ENCODE measurements at places on chromosomes 5 and 9. TPM values are rescaled to one million over a fixed set of nuclear protein-coding genes. Genes with fewer than 3 reads are reported as not detected.
A peak's percentile ranks its signal among the peaks of the same experiment; 100 is the strongest.

- peak; percentile 61 for DNase-seq
Measured at GRCh38 chr9:38079461-38080031, 10.5 kb upstream of the SHB start.

Gene ANKRD31
- 0.69 TPM for total RNA-seq

GRCh38 chr5:134492568-134492967, 32.9 kb upstream of the JADE2 start:
- no peak for DNase-seq

Gene MYOT
- total RNA-seq, result 1.0 TPM

GRCh38 chr5:38515646-38516045, 40.8 kb downstream of the LIFR start:
- DNase-seq, result peak; percentile 22

DNA sequence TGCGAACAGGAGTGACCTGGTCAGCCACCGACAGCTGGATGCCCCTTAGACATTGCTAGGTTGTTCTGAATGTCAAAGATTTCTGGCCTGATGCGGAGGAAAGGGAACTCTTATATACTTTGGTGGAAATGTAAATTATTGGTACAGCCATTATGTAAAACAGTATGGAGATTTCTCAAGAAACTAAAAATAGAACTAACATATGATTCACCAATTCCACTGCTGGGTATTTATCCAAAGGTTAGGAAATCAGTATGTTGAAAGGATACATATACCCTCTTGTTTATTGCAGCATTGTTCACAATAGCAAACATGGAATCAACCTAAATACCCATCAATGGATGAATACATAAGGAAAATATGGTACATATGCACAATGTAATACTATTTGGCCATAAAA, 31.8 kb downstream of the DMRT3 start:
- DNase-seq, result no peak

DNA sequence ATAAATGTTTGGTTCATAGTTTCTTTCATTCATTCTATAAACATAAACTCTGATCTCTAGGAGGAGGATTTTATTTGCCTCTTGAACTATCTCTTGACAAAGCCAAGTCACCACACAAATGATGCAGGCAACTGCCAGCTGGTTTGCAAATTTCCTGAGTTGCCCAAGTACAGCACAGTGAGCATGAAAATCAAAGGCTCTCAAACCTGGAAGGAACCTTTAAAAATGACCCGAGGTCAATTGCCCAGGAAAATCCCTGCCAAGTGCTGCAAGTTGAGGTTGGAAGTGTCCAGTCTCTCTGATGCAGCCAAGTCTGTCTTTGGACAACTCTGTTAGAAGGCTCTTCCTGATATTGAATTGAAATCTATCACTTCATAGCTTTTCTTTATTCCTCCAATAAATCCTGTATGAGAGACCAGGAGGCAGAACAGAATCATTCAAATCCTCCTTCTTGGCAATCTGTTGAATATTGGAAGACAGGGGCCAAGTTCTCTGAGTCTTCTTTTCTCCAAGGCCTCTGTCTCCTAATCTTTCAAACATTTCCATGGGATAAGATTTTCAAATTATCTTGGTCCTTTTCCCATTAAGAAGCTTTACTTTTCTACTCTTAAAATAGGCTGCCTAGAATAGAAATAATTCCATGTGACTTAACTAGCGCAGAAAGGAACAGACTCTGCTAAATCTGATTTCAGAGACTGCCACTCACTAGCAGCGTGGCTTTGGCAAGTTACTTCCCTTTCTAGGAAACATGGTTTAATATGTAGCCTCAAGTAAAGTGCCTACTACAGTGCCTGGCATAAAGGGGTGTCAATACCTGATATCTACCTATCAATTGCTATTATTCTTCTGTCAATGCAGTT, 159.2 kb downstream of the SNX18 start:
- DNase-seq, result no peak

DNA sequence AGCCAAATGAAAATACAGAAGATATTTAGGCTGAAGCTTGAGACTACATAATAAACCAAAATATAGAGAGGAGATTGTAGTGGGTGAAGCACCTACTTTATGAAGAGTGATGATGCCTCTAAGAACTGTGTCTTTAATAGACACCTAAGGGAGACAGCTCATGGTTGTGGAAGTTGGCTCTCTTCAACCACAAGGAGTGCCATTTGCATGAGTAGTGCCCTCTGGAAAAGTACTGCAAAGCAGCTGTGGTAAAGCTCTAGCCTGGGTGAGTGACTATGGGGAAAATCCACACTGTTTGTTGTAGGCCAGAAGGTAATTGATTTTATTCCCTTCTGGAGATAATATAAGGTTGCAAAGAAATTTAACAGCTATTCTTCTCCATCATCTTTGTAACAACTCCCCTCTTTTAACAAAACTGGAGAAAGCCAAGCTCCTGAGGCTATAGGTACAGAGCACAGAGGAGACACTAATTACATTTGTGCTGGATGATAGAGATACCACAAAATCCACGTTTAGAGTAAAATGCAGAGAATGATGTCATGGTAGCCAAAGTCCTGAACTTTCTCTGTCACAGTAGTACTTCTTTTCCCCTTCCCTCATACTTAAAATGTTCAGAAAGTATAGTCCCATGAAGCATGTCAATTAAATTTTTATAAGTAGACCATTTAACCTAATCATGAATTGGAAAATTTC, 122.8 kb downstream of the STARD4 start:
- no peak for DNase-seq

- no peak for DNase-seq
Measured at GRCh38 chr5:15746833-15747232, 246.9 kb downstream of the FBXL7 start.

DNA sequence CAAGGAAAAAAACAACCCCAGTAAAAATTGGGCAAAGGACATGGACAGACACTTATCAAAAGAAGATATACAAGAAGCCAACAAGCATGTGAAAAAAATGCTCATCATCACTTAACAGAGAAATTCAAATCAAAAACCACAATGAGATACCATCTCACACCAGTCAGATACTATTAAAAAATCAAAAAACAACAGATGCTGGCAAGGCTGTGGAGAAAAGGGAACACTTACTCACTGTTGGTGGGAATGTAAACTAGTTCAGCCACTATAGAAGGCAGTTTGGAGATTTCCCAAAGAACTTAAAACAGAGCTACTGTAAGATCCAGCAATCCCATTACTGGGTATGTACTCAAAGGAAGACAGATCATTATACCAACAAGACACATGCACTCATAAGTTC, 157.4 kb downstream of the EDIL3 start:
- DNase-seq, result no peak

- DNase-seq, result no peak
Measured at GRCh38 chr5:87885758-87886157, 382.9 kb downstream of the TMEM161B start.

DNA sequence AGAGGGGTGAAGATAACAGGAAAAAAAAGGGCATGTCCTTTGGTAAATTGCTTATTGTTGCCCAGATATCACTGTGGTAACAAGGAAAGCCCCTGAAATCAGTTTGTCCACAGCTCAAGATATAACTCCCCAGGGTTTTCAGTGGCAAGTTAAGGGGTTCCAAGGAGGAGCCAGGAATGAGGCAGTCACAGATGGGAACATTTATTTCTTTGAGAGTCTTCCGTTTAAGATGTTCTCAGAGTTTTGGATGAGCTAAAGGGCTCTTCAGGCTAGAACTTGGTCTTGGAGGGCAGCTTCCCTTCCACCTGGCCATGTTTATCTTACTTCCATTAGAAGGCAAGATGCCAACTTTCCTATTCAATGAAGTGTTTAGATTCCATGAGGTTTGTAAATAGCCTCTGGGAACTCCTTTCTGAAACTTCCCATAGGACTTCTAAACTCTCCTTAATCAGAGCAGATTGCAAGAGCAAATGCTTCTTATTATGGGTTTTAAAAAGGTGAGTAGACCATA, 277.6 kb upstream of the TNC start:
- no peak for DNase-seq

Gene PRRX2
- not detected for total RNA-seq

DNA sequence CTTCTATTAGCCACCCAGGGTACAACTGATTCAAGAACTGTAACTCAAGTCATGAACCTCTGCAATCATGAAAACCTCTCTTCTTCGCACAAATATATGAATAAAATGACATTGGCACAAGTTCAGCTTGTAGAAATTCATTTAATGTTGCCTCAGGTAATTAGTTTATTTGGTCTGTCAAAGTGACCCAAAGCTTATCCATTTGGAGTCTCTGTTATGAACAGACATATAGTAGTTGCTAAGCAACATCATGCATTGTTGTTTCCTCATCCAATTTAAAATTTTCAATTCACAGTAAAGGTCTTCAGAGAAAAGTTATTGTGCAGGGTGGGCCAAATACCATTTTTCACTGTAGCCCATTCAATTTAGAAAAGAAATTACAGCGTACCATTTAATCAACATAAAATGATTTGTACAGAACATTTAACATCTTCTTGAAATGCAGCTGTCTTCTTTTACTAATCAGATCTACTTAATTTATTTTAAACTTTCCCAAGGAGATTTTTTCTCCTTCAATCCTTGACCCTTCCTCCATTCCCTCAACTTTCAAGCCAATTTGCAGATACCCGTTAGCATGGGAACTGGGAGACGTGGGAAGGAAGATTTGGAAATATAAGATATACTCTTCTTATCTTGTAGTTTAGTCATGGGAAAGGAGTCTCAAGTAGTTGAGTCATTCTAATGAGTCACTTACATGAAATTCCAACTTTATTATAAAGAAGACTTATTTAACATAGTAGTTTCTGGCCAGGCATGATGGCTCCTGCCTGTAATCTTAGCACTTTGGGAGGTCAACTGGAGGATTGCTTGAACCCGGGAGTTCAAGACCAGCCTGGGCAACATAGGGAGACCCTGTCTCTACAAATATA, 231.3 kb downstream of the ATPSCKMT start:
- DNase-seq, result no peak

DNA sequence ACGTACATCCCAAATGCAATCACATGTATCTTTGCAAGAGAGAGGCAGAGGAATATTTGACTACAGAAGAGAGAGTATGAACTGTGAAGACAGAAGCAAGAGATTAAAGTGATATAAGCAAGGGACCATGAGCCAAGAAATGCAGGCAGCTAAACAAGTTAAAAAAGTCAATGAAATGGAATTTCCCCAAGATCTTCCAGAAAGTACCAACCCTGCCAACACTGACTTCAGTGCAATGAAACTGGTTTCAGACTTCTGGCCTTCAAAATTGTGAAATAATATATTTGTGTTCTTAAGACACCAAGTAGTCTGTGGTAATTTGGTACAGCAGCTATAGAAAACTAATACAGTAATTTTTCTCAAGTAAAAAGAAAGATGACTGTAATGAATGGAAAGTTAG, 20.9 kb downstream of the FOXI1 start:
- no peak for DNase-seq

DNA sequence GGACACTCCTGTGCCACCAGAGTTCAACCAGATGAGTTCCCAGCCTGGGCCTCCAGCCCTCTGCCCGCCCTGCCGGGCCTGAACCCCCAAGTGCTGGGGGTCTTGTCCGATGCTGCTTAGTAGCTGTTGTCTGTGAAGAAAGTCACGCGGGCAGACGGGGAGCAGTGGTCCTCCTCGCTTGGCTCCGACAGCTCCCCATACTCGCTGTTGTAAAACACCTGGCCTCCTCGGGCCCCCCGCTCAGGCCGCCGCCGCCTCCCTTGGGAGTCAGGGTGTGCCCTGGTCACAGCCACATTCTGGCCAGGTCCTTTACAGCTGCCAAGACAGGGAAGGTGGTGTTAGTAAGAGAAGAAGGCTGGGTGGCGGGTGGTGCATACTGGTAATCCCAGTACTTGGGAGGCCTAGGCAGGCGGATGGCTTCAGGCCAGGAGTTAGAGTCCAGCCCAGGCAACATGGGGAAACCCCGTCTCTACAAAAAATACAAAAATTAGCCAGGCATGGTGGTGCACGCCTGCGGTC, 11.8 kb upstream of the SCGB3A1 start:
- no peak for DNase-seq

DNA sequence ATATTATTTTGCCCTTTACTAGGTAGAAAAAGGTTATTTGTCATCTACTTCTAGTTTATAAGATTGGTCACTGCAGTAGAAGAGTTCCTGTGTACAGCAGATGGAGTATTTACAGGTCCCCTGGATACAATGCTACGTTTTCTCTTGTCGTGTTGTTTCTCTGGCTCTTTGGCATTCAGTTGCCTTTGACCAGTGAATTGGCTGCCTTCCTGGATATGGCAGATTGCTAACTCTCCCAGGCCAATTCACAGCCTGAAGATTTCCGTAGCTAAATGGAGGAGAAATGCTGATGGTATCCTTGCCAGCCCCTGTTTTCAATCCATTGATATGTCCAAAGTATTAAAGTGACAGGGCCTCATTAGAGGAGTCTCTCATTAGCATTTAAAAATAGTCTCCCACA, 32.5 kb upstream of the GNAQ start:
- DNase-seq, result no peak

- DNase-seq, result no peak
Measured at GRCh38 chr5:880816-881550, 11.6 kb downstream of the BRD9 start.

Gene PCDHGB2
- 17.9 TPM for total RNA-seq

DNA sequence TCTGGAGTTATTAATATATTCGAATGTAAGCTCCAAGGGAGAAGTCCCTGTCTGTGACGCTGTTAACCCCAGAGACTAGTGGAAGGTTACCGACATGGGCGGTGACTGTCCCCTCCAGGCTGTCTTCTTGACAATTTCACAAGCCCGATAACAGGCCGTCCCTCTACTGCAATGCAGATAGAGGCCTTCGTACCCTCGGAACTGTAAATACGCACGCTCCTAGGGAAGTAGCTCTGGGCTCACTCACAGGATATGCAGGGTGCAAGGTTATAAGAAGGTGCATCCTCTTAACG, 680 bp upstream of the RFK start:
- DNase-seq, result no peak

Gene NUTM2G
- total RNA-seq, result not detected

Gene NUTM2F
- total RNA-seq, result not detected

Gene TGFBI
- 293 TPM for total RNA-seq

Gene F2R
- total RNA-seq, result 10.9 TPM

Gene BTNL3
- total RNA-seq, result not detected

Gene ESM1
- not detected for total RNA-seq

DNA sequence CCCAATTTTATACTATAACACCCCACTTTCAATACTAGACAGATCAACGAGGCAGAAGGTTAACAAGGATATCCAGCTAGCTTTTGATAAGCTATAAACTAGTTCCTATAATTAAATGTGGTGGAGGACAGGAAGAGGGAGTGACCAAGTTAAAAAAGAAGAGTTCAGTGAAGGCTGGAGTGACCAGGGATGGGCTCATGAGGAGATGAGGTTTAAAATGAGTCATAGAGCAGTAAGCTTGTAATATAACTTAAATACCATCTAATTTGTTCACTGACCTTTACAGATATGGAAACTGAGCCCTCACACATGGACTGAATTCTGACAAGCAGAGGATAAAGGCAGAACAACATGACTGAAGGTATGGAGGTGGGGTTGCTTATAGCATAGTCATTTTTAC, 284.5 kb downstream of the SPATA31D1 start:
- DNase-seq, result no peak

Data from uterus (tissue), 4 donors.